Epithelial cell of proximal tubule (primary cell): ENCODE measurements at places on chromosomes 1 and 21.

DNA sequence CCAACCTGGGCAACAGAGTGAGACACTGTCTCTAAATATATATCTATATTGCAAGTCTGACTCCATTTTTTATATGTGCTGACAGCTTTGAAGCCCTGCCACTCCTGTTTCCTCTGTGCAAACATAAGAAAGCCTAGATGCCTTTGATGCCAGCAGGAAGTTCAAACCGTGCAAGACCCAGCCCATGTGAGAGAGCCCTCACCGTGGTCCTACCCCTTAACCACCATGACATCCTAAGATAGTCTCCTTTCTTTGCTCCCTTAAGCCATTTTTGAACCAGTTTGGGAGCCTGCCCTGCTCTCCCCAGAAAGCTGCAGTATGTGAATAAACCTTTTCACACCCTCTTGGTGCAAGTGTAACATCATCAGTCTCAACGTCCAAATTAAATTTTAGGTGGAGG is 3.7 kb upstream of the DIPK1A start:
- DNase-seq, result no peak

- no peak for DNase-seq
Observed at GRCh38 chr1:89810880-89811279, 10.0 kb upstream of the LRRC8D start.

DNA sequence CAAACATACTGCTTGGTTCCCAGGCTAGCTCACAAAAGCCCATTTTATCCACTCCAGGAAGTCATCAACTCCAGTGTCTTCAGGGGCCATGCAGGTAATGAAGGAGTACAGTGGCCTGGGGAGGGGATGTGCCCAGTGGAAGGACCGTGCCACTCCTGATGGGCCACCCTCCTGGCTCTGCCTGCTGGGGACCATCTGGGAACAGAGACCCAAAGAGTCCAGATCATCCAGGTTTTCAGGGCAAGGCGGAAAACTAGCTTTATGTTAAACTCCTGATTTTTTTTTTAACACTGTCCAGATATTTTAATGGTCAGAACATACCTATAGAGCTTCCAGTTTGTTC is 75.6 kb downstream of the CD46 start:
- no peak for DNase-seq

- no peak for DNase-seq
Observed at GRCh38 chr1:17137441-17137840, 18.2 kb upstream of the PADI2 start.

- DNase-seq, result no peak
Observed at GRCh38 chr1:2240270-2241156, 12.4 kb downstream of the SKI start.

GRCh38 chr1:55064071-55064581 is 24.8 kb downstream of the PCSK9 start:
- DNase-seq, result no peak

DNA sequence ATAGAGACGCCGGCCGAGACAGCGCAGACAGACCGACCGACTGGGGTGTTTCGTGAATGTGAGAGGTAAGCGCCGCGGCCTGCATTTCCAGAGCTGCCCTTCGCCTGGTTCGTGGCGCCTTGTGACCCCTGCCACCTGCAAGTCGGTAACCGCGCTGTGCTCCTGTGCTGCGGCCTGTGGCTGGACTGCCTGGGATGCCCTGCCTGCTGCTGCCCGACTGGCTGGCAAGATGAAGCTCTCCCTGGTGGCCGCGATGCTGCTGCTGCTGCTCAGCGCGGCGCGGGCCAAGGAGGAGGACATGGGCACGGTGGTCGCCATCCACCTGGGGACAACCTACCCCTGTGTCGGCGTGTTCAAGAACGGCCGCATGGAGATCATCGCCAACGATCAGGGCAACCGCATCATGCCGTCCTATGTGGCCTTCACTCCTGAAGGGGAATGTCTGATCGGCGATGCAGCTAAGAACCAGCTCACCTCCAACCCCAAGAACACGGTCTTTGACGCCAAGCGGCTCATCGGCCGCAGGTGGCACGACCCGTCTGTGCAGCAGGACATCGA is 150.8 kb downstream of the RRAGC start:
- no peak for DNase-seq
